Suprapubic skin (tissue), 4 donors: ENCODE measurements at places on chromosomes 7 and 10.

DNA sequence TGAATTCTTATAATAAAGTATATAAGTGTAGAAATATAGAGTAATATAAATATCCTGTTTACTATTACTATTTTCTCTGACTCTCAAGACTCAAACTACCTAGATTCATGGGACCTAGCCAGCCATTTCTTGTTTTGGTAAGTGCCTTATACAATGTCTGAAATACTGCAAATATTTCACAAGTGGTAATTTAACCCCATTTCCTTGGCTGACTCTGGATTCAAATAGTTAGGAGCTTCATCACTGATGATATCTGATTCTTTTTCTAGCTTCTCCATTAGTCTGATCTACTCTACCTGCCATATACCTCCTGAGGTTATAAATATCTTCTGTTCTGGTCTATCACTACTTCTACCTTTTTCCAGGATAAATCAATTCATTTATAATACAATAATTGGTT is 6.4 kb upstream of the RALA start:
- DNase-seq, result no peak

GRCh38 chr7:29588900-29589696 is 25.5 kb downstream of the PRR15 start:
- DNase-seq, result no peak

DNA sequence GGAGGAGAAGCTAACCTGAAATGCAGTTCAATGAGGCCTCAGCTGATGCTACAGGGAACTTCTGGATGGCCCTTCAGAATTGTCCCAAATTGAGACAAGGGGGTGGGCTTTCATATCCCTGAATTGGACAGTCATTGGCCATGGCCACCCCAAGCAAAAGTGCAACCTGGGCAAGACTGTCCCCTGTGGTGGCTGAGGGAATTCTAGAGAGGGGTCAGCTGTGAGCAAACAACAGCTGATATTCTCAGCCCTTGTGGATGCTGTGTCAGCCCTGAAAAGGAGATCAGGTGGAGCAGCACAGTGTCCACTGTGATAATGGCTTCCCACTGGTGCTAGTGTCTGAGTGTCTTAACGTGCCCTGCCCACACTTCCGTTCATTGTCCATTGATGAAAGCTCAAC is 76.6 kb downstream of the SLC16A9 start:
- no peak for DNase-seq

- no peak for DNase-seq
Observed at GRCh38 chr10:128896116-128896795, 570.8 kb upstream of the MGMT start.

GRCh38 chr10:128054163-128054970 is 71.9 kb downstream of the MKI67 start:
- peak; percentile 44 for DNase-seq

- DNase-seq, result peak; percentile 51
Observed at GRCh38 chr7:1675036-1675671, 5.1 kb downstream of the ELFN1 start.

DNA sequence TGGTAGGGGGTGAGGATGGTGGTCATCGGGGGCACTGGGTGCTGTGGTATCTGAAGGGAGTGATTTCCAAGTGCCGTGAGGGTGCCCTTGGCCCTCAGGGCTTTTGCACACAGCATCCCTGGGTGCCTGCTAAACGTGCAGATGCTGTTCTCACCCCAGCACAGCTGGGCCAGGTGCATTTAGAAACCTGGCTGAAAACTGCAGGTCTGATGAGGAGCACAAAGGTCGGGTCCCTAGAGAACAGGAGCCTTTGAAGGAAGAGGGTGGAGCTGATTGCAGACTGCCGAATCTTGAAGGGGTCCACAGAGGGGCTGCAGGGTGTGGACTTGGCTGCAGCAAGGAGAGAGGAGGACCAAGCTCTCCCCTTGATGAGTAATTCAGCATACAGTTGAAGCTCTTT is 32.0 kb downstream of the ZMIZ1 start:
- DNase-seq, result no peak

DNA sequence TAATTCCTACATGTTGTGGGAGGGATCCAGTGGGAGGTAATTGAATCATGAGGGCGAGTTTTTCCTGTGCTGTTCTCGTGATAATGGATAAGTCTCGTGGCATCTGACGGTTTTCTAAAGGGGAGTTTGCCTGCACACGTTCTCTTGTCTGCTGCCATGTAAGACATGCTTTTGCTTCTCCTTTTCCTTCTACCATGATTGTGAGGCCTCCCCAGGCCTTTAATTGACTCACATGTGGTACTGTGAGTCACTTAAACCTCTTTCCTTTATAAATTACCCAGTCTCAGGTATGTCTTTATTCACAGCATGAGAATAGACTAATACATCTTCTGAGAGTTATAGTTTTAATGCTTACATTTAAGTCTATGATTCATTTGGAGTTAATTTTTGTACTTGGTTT is 22.6 kb upstream of the CPN1 start:
- DNase-seq, result no peak

GRCh38 chr10:69810097-69810496 is 8.4 kb downstream of the COL13A1 start:
- DNase-seq, result no peak

DNA sequence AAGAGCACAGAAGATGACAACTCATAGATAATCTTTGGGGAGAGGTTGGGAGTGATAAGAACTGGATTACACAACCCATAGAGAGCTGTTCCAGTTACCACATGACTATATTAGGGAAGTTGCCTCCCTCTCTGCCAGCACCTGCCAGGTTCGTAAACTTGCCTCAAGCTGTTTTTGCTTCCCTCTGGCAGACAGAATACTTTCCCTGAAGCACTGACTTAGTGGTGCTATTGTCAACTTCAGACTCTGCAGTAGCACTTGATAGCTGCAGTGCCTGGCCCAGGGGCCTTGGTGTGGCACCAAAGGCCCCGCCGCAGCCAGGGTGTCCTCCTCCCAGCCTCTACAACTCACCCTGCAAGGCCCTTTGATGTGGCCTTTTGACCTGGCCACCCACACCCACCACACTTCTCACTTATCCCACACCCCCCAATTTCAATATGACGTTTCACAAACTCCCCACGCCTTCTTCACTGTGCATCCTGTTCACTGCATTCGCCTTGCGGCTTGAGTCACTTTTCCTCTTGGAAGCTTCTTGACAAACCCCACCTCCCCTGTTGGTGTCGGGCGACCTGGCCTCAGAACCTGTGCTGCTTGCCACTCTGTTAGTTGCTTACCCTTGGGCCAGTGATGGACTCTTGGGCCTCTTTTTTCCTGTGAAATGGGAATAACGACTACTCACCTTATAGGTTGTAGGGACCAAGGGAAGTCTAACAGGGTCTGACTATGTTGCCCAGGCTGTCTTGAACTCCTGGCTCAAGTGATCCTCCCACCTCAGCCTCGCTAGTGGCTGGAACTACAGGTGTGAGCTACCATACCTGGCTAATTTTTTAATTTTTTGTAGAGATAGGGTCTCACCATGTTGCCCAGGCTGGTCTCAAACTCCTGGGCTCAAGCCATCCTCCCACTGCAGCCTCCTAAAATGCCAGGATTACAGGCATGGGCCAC is 50.2 kb upstream of the PODXL start:
- no peak for DNase-seq

DNA sequence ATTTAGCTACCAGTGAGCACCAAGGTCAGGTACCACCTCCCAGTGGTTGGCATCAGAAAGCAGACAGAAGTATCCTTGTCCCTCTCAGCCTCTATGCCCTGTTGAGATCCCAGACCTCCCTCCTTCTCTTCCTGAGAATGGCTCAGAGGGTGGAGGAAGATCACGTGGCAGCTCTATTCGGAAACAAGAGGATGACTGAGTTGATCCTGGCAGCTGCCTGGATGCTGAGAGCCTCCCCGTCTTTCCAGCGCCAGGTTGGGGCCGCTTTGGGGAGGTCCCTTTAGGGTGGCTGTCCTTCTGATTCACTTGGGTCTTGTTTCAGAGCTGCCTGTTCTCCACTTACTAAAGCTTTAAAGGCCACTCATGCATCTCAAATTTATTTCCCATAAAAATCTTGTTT is 36.9 kb upstream of the NPFFR1 start:
- no peak for DNase-seq

DNA sequence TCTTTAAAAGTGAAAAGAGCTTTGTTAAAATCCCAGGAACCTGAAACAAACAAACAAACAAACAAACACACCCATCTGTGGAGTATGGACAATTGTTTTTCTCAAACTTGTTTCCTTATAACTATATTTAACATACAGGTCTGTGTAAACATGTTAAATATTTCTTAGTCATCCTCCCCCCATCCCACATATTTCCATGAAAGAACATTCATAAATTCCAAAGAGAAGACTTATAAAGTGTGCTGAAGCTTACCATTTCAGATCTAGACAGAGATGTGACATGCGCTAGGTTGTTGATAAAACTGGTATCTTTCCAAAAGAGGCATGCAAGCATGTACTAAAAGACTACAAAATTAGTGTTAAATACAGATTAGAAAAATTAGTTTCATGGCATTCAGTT is 6.5 kb downstream of the FKBP14 start:
- DNase-seq, result no peak

- DNase-seq, result no peak
Observed at GRCh38 chr7:148318102-148318811, 272.3 kb upstream of the C7orf33 start.

- no peak for DNase-seq
Observed at GRCh38 chr10:123240776-123241175, 86.6 kb downstream of the BUB3 start.

DNA sequence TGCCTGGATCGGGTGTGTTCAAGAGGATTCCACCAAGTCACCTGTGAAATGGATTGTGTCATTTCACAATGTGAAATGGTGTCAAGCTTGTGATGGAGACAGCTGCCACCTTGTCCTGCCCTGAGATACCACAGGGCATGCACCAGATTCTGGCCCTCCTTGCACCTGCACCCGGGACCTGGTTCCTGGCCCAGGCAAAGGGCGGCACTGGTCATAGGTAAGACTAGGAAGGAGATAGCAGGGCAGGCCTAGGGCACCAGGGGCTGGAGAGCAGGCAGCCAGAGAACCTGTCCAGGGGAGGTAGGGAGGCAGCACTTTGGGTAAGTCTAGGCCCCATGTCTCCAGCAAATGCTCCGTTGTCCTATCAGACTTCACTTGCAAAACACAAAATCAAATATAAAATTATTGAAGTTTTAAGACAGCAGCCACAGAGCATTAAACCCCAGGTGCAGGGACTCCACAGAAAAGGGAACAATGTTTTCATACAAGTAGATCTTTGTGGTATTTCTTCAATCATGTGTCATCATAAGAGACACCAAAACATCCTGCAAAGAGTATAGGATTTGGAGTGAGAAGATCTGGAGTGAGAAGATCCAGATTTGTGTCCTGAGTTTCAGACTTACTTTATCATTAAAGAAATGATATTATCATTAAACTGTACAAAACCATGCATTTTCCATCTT is 22.7 kb upstream of the ZNF800 start:
- no peak for DNase-seq

DNA sequence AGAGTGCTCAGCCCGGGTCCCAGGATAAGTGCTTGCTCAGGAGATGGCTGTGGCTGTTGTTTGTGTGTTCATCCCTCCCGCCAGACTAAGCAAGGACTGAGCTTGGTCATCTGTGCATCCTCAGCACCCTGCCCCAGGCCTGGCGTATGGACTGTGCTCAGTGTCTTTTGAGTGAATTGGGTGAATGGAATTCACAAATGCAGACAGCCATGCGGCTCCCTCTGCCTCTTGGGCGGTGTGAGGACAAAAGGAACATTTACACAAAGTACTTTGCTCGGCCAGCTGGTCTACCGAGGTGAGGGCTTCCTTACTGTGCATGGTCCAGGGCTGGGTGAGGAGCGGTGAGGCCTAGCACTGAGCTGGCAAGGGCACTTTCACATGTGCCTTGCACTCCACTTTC is 120.2 kb downstream of the CDH23 start:
- no peak for DNase-seq

DNA sequence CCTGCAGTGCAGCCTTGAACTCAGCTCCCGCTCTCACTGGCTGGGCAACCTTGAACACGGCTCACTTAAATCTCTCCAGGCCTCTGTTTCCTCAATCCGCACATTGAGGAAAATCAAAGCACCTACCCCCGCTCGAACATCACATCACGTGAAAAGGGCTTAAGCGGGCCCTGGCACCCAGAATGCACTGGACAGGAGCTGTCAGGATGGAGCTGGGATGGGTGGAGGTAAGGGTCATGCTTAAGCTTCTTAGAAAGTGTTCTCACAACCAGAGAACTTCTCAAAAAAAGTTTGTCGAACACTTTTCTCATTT is 55.7 kb upstream of the MGMT start:
- DNase-seq, result peak; percentile 65
